ENCODE measurements at places on chromosomes 3 and 15. TPM values are rescaled to one million over a fixed set of nuclear protein-coding genes. Genes with fewer than 3 reads are reported as not detected.

Gene CAMP
- total RNA-seq: not detected

Gene EEF1AKMT4
- 4.3 TPM for total RNA-seq

DNA sequence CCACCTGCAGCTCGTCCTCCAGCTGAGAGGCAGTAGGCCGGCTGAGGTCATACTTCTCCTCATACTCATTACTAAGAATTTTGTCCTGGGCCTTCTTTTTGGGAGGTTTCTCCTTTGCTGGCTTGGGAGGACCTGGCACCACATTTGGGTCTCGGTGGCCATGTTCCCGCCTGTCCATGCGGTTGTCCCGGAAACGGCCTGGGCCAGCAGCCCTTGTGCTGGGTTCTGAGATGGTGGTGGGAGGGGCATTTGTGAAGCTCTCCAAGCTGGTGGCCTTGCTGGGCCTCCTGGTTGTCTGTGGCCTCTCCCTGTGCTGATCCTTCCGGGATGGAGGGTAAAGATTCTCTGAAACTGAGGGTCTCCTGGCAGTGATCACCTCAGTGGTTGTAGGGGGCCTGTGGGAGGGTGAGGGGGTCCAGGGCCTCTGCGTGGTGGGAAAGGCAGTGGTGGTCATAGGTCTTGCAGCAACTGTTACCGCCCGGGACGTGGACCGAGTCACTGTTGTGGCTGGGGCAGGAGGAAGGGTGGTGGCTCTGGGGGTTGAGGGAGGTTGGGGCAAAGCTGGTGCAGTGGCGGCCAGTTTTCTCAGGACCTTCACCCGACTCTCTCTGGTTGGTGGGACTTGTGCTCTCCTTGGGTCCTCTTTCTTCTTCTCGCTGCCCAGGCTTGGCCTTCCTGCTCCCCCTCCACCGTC lies 2.5 kb downstream of the CCDC80 start:
- H3K27me3 ChIP-seq: no peaks in the 10 kb centered on the region
- peak overlapping the region; percentile 97 for H3K27ac ChIP-seq
- peaks cover 12% of the 10 kb centered on the region for H3K36me3 ChIP-seq

GRCh38 chr3:50245251-50245745 lies 9.3 kb downstream of the GNAI2 start:
- no peak for DNase-seq
- H3K36me3 ChIP-seq: peaks cover 5% of the 10 kb centered on the region
- peak overlapping the region; percentile 98 for H3K27ac ChIP-seq
- H3K4me1 ChIP-seq: peaks cover 79% of the 10 kb centered on the region

Gene EPHB3
- 7.2 TPM for total RNA-seq

DNA sequence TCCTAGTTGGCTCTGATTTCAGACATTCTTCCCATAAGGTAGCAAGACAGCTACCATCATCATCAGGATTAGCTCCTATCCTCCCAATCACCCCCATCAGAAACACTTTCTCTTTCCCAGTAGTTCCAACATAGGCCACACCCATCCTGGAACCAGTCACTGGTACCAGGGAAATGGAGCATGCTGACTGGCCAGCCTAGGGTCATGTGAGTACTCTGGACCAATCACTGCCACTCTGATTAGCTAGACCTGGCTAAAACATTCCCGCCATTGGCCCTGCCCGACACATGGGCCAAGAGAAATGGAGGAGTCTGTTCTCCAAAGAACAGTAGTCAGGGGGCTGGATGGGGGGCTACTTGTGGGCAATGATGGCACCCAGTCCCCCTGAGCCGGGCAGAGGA lies 12.4 kb downstream of the EFCC1 start:
- H3K27ac ChIP-seq: no peak overlapping the region
- DNase-seq: no peak
- no peaks in the 10 kb centered on the region for H3K36me3 ChIP-seq
- H3K4me1 ChIP-seq: peaks cover 5% of the 10 kb centered on the region

DNA sequence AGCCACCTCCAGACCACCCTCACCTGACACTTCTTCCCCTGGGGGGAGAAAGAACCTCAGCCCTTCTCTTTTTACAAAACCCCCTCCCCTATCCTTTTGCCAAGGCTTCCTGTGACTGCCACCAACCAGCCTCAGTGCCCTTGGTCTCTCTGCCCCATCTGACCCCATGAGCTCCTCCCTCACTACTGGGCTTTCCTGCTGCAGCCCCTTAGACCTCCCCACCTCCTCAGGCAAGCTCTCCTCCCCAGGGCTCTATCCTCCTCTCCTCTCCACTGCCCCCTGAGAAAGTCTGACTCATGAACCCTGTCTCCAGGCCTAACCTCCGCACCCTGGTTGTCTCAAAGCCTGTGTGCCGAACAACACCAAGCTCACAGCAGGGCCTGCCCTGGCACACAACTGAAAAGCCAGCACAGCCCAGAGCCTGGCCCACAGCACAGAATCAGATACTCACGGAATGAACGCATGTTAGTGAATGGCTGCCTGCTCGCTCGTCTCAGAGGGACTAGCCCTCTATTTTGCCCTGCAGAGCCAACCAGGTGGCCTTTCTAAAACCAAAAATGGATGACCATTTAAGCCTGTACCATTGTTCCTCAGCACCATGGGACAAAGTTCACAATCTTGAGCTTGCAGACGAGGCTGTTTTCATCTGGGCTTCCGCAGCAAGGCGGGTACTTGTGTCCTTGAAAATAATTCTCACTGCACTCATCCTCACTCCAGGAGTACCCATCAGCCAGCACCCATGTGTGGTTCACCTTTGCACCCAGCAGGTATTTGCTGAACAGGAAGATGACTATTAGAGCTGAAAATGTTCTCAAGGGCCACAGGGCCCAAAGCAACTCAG lies 1.7 kb downstream of the CHDH start:
- no peak overlapping the region for H3K4me3 ChIP-seq
- no peak overlapping the region for H3K27ac ChIP-seq
- peaks cover 5% of the 10 kb centered on the region for H3K27me3 ChIP-seq
- DNase-seq: no peak
- H3K36me3 ChIP-seq: no peaks in the 10 kb centered on the region

DNA sequence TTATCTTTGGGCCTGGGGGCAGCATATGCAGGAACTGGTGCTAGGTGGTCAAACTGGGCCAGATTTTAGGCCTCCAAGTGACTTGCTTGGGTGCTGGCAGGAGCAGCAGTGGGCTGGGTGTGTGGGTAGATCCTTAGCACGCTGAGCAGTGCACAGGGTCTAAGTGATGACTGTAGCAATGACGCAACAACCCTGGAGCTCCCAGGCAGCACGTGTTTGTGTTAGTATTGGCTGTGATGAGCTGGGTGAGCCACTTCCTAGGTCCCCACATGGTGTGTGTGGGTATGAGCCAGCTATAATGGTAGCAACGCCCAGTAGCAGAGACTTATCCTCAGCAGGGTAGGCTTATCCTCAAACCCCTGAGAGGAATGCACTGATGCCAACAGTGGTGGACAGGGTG lies 570.6 kb upstream of the ROBO1 start:
- H3K4me1 ChIP-seq: no peaks in the 10 kb centered on the region
- peaks cover 2% of the 10 kb centered on the region for H3K36me3 ChIP-seq
- no peak overlapping the region for H3K4me3 ChIP-seq
- H3K27ac ChIP-seq: no peak overlapping the region

Gene DPPA2
- total RNA-seq: not detected

DNA sequence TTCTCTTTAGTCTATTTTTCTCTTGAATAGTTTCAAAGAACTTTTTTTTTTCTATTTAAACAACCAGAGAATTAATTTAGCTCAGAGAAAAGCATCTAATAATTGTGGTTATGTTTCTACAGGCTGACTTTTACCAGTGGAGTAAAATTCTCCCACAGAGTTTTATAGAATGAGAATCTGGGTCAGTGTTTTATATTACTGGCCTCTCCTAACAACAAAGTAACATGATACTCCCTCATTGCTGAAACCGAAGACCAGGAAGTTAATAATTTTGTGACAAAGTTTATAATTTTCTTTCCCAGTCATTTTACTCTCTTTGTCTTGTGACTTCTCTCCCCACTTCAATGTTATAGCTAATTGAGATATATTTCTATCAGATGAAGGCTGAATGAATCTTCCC lies 946.9 kb downstream of the EPHA3 start:
- H3K27ac ChIP-seq: peak overlapping the region; percentile 57
- DNase-seq: no peak
- H3K36me3 ChIP-seq: no peaks in the 10 kb centered on the region
- peaks cover 45% of the 10 kb centered on the region for H3K4me1 ChIP-seq
- H3K4me3 ChIP-seq: no peak overlapping the region
- H3K27me3 ChIP-seq: no peaks in the 10 kb centered on the region

Gene ERICH6
- total RNA-seq: not detected

Gene CYP8B1
- total RNA-seq: not detected

DNA sequence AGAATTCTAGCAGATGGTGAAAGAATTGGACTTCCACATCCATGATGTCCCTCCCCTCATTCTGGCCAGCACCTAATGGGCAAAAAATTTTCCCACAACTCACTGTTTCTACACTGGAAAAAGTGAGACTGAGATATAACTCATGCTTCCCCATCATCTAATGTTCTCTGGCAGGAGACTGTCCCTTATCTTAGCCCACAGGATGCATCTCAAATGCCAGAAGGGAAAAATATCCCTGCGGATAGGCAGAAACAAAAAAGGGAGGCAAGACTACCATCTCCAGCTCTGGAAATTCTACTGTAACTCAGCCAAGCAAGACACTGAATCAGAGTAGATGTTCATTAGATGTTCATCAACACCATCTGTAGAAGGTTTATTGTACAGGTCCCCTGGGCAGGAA lies 58.6 kb downstream of the DLG1 start:
- H3K36me3 ChIP-seq: peaks cover 42% of the 10 kb centered on the region
- H3K4me1 ChIP-seq: peaks cover 71% of the 10 kb centered on the region
- no peak for DNase-seq
- peak overlapping the region; percentile 49 for H3K27ac ChIP-seq
- no peak overlapping the region for H3K4me3 ChIP-seq

- no peak for DNase-seq
- no peak overlapping the region for H3K27ac ChIP-seq
- H3K27me3 ChIP-seq: peaks cover 50% of the 10 kb centered on the region
Measured at GRCh38 chr3:98657457-98657856, 64.0 kb upstream of the CPOX start.

DNA sequence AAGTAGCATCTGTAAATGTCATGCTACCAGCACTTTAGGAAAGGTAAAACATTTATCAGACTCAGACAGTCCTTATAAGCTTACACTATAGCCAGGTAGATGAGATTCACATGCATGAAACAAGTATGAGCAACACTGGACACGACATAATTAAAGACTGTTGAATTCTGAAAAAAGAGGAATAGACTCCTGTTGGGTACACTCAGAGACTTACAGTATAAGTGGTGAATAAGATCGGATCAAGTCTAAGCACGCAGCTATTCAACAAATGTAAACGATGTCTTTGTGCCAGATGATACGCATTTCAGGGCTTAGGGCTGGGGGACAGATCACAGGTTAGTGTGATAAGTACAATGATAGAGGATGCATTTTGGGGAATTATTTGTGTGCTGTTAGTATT lies 43.2 kb upstream of the SPPL2A start:
- H3K27me3 ChIP-seq: peaks cover 5% of the 10 kb centered on the region
- H3K4me3 ChIP-seq: no peak overlapping the region
- no peaks in the 10 kb centered on the region for H3K4me1 ChIP-seq
- H3K36me3 ChIP-seq: no peaks in the 10 kb centered on the region

GRCh38 chr15:87268675-87269074 lies 987.9 kb downstream of the NTRK3 start:
- H3K36me3 ChIP-seq: no peaks in the 10 kb centered on the region
- no peaks in the 10 kb centered on the region for H3K27me3 ChIP-seq
- no peak overlapping the region for H3K27ac ChIP-seq
- no peak for DNase-seq
- no peaks in the 10 kb centered on the region for H3K4me1 ChIP-seq

GRCh38 chr3:151428386-151428785 lies 32.5 kb downstream of the IGSF10 start:
- no peak overlapping the region for H3K27ac ChIP-seq
- H3K4me1 ChIP-seq: peaks cover 3% of the 10 kb centered on the region
- H3K4me3 ChIP-seq: no peak overlapping the region
- no peaks in the 10 kb centered on the region for H3K27me3 ChIP-seq

DNA sequence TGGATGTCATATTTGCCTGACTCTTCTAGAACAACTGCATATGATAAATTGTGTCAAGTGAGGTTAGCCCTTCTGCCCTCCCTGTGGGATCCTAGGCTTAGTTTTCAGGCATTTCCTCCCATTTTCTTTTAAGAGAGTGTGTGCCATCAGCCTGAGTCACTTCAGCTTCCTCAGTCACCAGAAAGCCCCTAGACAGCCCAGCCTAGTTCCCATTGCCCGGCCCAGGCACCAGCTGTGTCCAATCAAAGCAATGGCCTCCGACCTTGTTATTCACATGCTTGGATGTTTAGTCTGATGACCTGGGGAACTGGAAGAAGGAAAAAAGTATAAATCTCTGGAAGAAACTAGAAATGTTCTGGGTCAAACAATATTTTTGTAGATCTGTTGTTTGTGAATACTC lies 221.9 kb upstream of the LRIG1 start:
- H3K36me3 ChIP-seq: no peaks in the 10 kb centered on the region
- H3K27ac ChIP-seq: peak overlapping the region; percentile 88
- peaks cover 36% of the 10 kb centered on the region for H3K4me1 ChIP-seq
- no peak overlapping the region for H3K4me3 ChIP-seq
- no peaks in the 10 kb centered on the region for H3K27me3 ChIP-seq

Gene RASGRF1
- not detected for total RNA-seq
